Kidney (tissue), 22 donors: ENCODE measurements at places on chromosomes 13 and 19.

GRCh38 chr13:85582890-85583289, 216.3 kb downstream of the SLITRK6 start:
- DNase-seq: no peak

GRCh38 chr19:35140207-35140961, 1.8 kb downstream of the FXYD1 start:
- no peak for DNase-seq

- DNase-seq: no peak
Measured at GRCh38 chr13:96020931-96021330, 32.3 kb downstream of the UGGT2 start.

DNA sequence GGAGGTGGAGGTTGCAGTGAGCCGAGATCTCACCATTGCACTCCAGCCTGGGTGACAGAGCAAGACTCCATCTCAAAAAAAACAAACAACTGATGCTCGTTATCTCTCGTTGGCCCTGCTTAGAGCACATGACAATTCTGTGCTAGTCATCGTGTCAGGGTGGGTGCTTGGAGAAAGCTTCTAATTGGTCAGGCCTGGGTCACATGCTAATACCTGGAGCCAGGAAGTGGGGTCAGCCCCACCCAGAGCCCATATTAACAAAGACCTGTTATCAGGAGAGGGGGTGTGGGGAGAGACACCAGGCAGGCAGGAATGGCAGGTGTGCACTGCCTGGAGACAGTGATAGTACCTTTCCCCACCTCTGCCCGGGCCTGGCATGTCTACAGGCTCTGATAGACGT, 84.9 kb downstream of the DPF1 start:
- DNase-seq: no peak

DNA sequence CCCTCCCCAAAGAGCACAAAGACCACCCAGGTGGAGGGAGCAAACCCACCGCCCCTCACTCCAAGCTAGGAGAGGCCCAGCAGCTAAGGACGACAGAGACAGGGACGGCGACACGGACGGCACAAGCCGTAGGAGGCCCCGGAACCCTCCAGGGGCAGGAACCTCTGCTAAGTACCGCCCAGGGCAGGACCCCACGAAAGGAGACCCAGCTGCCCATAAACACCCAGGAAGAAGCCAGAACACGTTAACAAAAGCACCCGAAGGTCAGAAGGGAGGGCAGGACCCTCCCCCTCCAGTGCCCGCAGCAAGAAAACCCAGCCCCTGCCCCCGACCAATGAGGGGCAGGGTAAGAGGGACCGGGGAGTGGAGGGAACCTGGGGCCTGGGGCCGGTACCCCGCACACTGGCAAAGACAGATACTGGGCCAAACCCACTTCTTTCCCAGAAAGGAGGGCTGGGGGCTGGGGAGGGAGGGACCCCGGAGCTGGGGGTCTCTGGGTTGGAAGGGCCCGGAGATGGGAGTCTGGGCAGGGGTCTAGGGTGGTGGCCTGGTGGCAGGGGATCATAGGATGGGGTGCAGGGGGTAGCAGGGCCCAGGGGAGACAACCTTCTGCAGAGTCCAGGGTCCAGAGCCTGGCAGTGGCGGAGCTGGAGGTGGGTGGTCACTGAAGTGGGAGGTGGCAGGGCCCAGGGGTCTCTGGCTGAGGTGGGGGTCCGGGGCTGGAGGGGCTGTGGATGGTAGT, 2.4 kb downstream of the BTBD2 start:
- no peak for DNase-seq

- peak; percentile 70 for DNase-seq
Measured at GRCh38 chr19:49875857-49876421, 1.2 kb downstream of the AKT1S1 start.

- peak; percentile 55 for DNase-seq
Measured at GRCh38 chr13:34942732-34943435, 814 bp downstream of the NBEA start.

DNA sequence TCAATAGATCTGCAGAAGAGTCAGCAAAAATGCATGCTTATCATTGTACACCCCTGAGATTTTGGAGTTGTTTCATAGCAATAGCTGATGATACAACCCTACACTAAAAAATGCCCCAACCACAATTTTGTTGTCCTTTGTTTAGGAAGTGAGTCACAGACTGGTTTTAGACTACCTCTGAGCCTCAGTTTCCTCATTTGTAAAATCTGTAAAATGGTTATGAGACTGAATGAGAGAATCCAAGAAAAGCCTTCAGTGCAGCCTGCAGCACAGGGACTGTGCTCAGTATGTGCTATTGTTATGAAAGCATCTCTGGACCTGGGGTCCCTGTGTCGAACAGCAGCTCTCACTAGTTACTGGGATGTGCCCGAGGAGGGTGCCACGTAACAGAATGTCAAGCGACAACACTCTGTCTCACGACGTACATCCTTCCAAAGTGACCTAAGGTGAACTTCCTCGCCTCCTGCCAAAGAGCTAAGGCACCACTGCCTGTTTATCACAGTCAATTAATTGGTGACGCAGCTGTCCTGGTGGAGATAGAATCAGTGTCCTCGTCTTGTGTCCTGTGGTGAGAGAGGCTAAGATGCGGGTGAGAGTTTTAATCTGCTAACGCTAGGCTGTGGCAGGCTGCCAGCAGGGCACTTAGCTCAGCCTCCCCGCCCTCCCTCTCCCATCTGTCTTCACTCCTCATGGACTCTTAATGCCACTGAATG, 18.1 kb downstream of the DHRS12 start:
- peak; percentile 74 for DNase-seq

DNA sequence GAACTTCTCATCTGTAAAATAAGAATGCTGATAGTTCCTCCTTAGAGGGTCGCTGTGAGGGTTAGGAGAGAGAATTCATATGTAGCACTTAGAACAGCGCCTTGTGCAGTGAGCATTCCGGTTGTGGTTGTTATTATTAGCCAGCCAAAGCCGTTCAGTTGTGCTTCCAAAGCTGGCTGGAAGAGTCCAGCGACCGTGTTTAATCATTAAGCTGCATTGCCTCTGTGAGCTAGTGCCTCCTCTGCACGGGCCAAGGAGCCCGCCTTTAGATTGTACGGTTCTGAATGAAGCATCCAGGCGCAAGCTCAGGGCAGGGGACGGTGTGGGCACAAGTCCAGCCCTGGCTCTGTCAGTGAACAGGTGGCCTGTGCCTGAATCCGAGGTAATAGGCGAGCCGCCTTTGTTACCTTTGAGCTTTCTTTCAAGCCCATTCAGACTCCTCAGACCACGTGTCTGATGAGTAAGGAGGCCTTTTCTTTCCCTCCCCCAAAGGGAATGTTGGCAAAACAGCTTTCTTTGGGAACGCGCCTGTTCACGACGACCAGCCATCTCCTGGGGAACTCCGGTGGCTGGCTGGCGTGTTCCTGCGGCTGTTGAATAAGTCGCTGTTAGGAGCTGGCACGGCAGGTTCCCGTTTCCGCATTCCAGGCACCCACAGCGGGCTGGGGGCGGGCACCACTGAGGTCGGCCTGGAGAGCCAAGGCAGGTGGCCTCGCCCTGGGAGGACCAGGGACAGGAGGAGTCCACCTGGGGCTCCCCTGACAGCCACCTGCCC, 25.1 kb downstream of the SIPA1L3 start:
- peak; percentile 95 for DNase-seq

DNA sequence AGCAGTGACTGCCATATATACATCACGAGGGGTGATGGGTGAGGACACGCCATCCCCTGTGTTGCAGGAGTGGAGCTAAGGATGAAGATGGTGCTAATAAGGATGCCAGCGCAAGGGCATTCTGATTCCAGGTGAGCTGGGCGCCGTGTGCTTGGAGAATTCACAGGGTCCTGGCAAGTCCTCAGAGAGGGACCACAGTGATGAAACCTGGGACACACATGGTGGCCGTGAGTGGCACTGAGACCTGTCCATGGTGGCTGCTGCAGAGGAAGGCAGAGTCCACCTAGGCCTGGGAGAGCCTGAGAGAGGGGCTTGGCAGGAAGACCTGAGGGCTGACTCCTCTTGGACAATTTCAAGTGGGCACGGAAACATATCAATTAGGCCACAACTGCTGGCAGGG, 65.2 kb downstream of the RFX2 start:
- DNase-seq: peak; percentile 15

DNA sequence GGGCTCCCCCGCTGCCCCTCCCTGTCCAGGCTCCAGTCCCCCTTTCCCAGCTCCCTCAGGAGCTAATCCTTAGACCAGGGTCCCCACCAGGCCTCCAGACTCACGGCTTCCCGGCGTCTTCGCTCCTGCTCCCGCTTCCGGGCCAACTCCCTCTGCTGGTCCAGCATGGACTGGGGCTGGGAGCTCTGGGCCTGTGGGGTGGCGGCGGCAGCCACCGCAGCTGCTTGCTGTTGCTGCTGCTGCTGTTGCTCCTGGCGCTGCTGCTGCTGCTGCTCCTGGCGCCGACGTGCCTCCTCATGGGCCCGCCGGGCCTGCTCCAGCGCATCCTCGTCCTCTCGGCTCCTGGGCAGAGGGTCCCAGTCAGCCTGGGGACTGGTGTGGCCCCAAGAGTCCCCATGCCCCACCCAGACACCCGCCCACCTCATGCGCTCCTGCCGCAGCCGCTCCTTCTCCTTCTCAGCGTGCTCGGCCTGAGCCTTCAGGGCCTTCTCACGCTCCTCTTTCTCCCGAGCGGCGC, 6.4 kb upstream of the EPHX3 start:
- no peak for DNase-seq

- no peak for DNase-seq
Measured at GRCh38 chr13:79915114-79915811, 425.7 kb downstream of the SPRY2 start.

DNA sequence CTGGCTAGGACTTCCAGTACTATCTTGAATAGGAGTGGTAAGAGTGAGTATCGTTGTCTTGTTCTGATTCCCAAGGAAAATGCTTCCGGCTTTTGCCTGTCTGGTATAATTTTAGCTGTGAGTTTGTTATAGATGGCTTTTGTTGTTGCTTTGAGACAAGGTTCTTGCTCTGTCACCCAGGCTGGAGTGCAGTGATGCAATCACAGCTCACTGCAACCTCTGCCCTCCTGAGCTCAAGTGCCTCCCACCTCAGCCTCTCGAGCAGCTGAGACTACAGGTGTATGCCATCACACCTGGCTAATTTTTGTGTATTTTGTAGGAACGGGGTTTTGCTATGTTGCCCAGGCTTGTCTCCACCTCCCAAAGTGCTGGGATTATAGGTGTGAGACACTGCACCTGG, 6.1 kb upstream of the ZNF543 start:
- no peak for DNase-seq

GRCh38 chr19:7606289-7606688, 10.6 kb downstream of the CAMSAP3 start:
- no peak for DNase-seq

- no peak for DNase-seq
Measured at GRCh38 chr19:55230780-55231179, 2.2 kb upstream of the TMEM86B start.

DNA sequence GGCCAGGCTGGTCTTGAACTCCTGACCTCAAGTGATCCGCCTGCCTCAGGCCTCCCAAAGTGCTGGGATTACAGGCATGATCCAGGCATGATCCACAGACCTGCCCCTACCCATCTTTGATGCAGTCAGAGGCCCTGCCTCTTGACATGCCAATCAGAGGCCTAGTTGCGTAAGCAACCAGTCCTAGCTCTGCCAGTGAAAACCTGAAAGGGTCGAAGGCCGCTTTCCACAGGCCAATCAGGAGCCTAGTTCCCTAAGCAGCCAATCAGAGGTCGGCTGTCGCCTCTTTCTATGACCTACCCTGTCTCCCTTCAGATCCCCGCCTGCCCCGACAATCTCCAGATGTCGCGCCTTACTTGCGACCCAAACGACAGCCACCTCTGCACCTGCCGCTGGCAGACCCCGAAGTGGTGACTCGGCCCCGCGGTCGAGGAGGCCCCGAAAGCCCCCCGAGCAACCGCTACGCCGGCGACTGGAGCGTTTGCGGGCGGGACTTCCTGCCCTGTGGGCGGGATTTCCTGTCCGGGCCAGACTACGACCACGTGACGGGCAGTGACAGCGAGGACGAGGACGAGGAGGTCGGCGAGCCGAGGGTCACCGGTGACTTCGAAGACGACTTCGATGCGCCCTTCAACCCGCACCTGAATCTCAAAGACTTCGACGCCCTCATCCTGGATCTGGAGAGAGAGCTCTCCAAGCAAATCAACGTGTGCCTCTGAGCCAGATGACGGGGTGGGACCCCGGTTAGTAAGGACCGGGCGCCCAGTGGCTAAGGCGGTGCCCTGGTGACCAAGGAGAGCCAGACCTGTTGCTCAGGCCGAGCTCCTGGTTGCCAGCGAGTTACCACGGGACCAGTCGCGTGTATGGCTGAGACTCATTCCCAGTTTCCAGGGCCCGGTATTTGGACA, 6.3 kb downstream of the SYDE1 start:
- no peak for DNase-seq

GRCh38 chr13:41250993-41251392, 12.4 kb downstream of the MTRF1 start:
- no peak for DNase-seq

DNA sequence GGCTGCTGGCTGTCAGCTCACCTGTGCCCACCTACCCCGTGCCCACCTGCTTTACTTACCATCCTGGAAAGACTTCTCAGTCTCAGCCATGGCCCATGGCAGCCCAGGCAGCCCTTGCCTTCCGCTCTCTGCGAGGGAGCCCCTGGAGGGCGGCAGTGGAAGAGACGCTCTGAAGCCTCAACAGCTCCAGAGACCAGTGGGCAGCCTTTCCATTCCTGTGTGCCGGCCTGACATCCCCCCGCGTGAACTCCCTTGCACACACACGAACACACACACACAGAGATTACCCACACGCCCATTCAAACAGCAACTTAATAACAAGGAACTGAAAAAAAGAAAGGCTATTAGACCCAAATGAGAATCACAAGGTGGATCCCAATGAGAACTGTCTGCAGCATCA, 14.2 kb upstream of the RASA3 start:
- no peak for DNase-seq

- DNase-seq: no peak
Measured at GRCh38 chr19:28880735-28881401, 332.1 kb downstream of the UQCRFS1 start.

GRCh38 chr19:46480415-46480814, 9.1 kb upstream of the PNMA8A start:
- DNase-seq: peak; percentile 78

- DNase-seq: peak; percentile 71
Measured at GRCh38 chr19:2446381-2446780, 10.4 kb downstream of the LMNB2 start.

- no peak for DNase-seq
Measured at GRCh38 chr13:49064476-49064875, 88.8 kb downstream of the FNDC3A start.

GRCh38 chr13:50991579-50992521, 82.3 kb downstream of the RNASEH2B start:
- peak; percentile 71 for DNase-seq

DNA sequence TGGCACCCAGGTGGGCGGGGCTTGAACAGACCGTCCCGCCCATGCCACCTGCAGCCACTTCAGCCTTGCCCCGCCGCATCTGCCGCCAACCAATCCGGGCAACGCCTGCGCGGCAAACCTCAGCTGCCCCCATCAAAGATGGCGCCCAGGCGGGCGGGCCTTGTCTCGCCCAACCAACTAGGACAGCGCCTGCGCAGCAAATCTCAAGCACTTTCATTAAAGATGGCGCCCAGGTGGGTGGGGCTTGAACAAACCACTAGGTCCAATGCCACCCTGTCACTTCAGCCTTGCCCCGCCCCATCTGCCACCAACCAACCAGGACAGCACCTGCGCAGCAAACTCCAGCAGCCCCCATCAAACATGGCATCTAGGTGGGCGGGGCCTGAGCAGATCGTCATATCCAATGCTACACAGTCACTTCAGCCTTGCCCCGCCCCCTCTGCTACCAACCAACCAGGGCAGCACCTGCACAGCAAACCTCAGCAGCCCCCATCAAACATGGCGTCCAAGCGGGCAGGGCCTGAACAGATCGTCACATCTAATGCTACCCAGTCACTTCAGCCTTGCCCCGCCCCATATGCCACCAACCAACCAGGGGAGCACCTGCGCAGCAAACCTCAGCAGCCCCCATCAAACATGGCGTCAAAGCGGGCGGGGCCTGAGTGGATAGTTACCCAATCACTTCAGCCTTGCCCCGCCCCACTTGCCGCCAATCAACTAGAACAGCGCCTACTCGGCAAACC, 1.4 kb downstream of the PEG3 start:
- peak; percentile 99 for DNase-seq
